ENCODE measurements at places on chromosomes 3 and 15.

DNA sequence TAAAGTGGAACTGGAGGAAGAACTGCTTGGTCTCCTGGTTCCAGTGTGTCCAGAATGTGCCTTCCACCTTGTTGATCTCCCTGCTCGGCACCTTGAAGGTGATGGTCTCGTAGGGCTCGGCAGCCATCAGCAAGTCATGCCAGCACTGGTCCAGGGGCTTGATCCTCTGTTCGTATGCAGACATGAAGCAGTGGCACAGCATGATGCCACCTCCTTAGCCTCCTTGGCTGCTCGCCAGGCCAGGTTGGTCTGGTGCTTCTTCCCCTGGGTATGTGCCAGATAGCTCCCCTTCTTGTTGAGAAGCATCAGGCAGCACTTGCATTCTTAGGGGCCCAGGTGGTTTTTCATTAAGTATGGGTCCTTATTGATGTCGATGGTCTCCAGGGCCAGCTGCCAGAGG, 17.8 kb upstream of the TXNRD3 start:
- no peak for DNase-seq

- no peak for DNase-seq
Measured at GRCh38 chr3:54337846-54338245, 215.5 kb downstream of the CACNA2D3 start.

GRCh38 chr3:142595581-142595950, 627 bp upstream of the PLS1 start:
- DNase-seq = no peak

- DNase-seq = no peak
Measured at GRCh38 chr15:100704281-100705055, 102.1 kb downstream of the ASB7 start.

Data from T-helper 1 cell (primary cell).